ENCODE measurements at places on chromosomes 5 and 9.
A peak's percentile ranks its signal among the peaks of the same experiment; 100 is the strongest.

GRCh38 chr5:78592735-78593386, 55.7 kb downstream of the LHFPL2 start:
- DNase-seq: peak; percentile 54

GRCh38 chr9:4160249-4160648, 139.6 kb downstream of the GLIS3 start:
- DNase-seq: no peak

- DNase-seq: peak; percentile 97
Observed at GRCh38 chr9:32384364-32385151, at the start of gene ACO1. Gene ACO1 (plus strand): TSS chr9:32384643. CDS start chr9:32405507, 20,864 bp downstream.

GRCh38 chr5:95864456-95864855, 41.9 kb upstream of the GLRX start:
- no peak for DNase-seq

GRCh38 chr5:116303340-116303739, 218.5 kb downstream of the COMMD10 start:
- DNase-seq: no peak

DNA sequence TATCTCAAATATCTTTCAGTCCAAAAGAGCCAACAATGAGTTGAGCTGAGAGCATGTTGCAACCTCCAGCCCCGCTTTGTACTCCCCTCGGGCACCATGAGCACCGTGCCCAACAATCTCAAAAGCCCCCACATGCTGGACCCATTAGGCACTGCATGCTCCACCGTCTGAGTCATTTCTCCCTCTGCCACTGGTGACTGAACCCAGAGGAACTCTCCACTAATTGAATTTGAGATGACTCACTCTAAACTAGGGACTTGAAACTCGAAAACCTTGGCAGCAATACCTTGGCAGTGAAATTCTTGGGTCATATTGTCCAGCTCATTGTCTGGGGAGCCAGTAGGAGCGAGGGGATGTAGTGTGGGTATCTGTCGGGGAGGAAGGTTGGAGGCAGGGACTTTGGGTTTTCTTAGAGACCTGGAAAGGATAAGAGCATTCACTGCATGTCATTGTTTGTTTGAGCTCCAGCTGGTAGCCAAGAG, 49.9 kb upstream of the SLIT3 start:
- peak; percentile 99 for DNase-seq

Measured in adipocyte (in vitro differentiated cells).